ENCODE measurements at places on chromosomes 3 and 15. TPM values are rescaled to one million over a fixed set of nuclear protein-coding genes. Genes with fewer than 3 reads are reported as not detected.

DNA sequence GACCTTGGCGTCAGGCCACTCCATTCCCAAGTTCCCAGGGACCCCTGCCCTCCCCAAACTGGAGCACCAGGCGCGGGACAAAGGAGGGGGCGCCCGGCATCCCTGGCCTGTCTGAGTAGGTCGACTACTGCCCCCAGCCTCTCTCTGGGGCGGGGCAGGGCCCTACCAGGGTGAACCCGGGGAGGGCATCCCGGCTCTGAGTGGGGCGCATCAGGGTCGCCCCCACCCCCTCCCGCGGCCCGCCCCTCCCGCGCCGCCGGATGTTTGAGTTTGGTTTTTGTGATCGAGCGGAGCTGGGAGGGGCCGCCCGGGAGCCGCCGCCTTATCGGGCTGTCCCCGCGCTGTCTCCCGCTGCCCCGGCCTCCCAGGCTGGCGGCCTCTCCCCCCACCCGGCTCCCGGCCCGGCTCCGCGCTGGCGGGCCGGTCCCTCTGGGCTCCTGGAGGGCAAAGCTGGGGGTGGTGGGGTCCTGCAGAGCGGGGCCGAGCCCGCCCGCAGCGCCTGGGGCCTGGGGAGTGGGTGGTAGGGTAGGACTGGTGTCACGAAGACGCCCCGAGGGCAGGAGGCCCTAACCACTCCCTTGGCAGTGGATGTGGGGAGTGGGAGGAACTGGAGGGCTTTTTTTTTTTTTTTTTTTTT, 47.2 kb upstream of the SMAD6 start:
- H3K27me3 ChIP-seq = no peaks in the 10 kb centered on the region
- no peaks in the 10 kb centered on the region for H3K36me3 ChIP-seq
- no peak overlapping the region for H3K27ac ChIP-seq
- DNase-seq = no peak

Gene EPHA3
- not detected for total RNA-seq

Gene PLSCR1
- total RNA-seq = 44.2 TPM

- no peaks in the 10 kb centered on the region for H3K27me3 ChIP-seq
- DNase-seq = no peak
- H3K36me3 ChIP-seq = no peaks in the 10 kb centered on the region
- no peak overlapping the region for H3K4me3 ChIP-seq
- no peaks in the 10 kb centered on the region for H3K4me1 ChIP-seq
- no peak overlapping the region for H3K27ac ChIP-seq
Observed at GRCh38 chr3:30988769-30989168, 94.3 kb upstream of the GADL1 start.

DNA sequence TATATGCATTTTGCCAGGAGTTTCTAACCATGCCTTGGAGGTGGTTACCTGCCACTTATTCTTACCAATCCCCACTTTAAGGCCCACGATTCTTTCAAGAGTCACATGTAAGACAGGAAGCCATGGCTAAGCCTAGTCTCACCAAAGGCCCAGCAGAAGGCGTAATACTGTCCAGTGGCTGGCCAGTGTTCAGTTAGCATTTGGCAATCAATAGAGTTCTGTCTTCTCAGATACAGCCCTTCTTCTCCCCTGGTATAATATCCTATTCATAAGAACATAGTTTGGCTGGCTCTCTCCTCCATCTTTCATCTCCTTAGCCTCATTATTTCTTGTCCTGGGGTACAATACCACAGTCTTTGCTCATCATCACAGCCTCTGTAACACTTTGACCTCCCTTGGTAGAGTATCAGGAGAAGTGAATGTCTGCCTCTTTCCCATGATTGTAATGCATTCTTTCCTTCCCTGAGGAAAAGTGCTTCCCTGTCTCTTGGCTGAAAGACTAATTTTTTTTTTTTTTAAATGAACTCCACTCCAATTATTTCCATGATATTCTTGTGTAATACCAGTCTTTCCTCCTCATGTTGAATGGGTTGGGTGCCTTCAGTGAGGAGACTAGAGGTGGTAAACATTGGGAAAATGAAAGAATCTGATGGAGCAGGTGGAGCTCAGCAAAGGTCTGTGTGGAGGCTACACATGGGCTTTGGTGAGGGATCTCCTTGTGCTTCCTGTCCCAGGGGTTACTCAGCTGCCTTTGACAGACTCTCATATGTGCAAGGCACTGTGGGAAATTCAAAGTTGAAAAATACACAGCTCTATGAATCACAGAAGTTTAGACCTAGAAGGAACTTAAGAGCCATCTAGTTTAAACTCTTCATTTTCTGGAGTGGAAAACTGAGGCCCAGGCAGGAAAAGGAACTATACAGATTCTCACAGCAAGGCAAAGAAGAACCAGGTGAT, 218.2 kb downstream of the P3H2 start:
- H3K4me1 ChIP-seq = no peaks in the 10 kb centered on the region
- no peaks in the 10 kb centered on the region for H3K27me3 ChIP-seq
- H3K36me3 ChIP-seq = no peaks in the 10 kb centered on the region
- H3K4me3 ChIP-seq = no peak overlapping the region
- DNase-seq = no peak
- H3K27ac ChIP-seq = no peak overlapping the region

DNA sequence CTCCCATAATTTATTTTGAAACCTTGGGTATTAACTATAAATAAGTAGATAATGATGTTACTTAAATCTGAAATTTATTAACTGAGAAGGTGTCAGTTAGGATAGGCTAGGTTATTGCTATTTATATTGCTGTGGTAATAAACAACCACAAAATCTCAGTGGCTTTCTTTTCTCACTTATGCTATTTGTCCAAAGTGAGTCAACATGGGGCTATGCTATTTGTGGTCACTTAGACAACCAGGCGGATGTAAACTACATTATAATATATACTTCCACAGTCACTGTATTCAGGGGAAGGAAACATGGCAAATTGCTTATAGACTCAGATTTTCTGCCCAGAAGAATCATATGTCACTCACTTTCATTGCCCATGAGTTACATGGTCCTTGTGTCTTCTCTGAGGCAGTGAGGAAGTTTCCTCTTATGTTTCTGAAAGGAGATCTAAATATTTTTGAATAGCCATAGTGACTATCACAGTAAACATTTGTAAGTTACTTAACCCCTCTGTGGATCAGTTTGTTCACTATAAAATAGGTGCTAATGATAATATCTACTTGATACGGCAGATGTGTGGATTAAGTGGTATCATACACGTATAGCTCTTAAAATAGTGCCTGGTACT, 19.8 kb downstream of the HMG20A start:
- H3K27me3 ChIP-seq = no peaks in the 10 kb centered on the region
- H3K36me3 ChIP-seq = no peaks in the 10 kb centered on the region
- DNase-seq = no peak
- H3K27ac ChIP-seq = no peak overlapping the region

DNA sequence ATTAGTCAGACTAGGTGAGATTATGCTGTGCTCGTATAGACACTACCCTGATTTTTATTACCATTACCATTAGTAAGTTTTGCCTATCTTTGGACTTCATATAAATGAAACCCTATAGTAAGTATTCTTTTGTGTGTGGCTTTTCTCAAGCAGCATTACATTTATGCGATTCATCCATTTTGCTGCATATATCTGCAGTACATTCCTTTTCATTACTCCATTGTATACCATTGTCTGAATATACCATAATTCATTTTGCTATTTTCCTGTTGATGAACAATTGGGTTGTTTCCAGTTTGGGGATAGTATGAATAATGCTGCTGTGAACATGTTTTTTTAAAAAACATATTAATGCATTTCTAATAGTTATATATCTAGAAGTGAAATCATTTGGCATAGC, 45.3 kb downstream of the TMEM212 start:
- DNase-seq = no peak
- H3K4me1 ChIP-seq = no peaks in the 10 kb centered on the region
- H3K36me3 ChIP-seq = no peaks in the 10 kb centered on the region
- H3K27me3 ChIP-seq = peaks cover 3% of the 10 kb centered on the region
- H3K4me3 ChIP-seq = no peak overlapping the region

DNA sequence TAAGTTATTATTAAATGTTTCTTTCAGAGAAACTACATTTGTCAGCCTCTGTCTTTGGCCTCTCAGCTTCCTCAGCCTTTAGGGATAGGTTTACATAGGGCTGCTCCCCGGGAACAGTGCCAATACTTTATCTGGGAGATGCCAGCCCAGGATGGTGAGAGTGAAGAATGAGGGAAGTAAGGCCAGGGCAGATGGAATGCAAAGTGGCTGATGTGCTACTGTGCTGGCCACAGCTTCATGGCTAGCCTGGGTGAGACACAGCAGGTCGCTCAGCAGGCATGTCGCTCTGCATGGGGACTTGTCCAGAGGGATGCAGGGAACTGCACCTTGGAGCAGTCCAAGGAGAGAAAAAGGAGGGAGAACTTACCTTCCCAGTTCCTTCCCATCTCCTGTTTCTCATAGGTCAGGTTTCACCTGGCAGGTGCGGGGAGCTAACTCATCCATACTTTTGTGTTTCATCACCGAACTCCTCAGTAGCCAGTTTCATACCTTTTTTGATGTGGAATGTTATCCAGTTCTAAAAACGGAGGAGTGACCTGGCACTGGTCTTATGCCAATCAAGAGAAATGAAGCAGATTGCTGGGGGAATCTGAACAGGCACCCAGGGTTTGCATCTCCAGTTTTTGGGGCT, 30.9 kb upstream of the C15orf39 start:
- H3K36me3 ChIP-seq = no peaks in the 10 kb centered on the region
- no peak overlapping the region for H3K4me3 ChIP-seq
- no peaks in the 10 kb centered on the region for H3K27me3 ChIP-seq
- peaks cover 5% of the 10 kb centered on the region for H3K4me1 ChIP-seq
- DNase-seq = no peak

GRCh38 chr3:169624533-169624972, 39.0 kb downstream of the MECOM start:
- DNase-seq = no peak
- no peak overlapping the region for H3K27ac ChIP-seq
- no peaks in the 10 kb centered on the region for H3K36me3 ChIP-seq
- H3K4me1 ChIP-seq = no peaks in the 10 kb centered on the region

DNA sequence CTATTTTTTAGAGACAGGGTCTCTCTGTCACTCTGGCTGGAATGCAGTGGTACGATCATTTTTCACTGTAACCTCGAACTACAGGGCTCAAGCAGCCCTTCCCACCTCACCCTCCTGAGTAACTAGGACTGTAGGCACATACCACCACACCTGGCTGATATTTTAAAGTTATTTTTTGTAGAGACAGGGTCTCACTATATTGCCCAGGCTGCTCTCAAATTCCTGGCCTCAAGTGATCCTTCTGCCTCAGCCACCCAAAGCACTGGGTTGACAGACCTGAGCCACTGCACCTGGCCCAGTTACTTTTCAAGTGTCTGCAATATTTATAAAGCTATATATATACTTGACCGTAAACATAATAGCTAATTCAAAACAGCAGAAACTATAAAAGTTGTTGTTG, 75.0 kb downstream of the PIAS1 start:
- no peak overlapping the region for H3K4me3 ChIP-seq
- no peak for DNase-seq
- H3K36me3 ChIP-seq = no peaks in the 10 kb centered on the region
- H3K27me3 ChIP-seq = no peaks in the 10 kb centered on the region

DNA sequence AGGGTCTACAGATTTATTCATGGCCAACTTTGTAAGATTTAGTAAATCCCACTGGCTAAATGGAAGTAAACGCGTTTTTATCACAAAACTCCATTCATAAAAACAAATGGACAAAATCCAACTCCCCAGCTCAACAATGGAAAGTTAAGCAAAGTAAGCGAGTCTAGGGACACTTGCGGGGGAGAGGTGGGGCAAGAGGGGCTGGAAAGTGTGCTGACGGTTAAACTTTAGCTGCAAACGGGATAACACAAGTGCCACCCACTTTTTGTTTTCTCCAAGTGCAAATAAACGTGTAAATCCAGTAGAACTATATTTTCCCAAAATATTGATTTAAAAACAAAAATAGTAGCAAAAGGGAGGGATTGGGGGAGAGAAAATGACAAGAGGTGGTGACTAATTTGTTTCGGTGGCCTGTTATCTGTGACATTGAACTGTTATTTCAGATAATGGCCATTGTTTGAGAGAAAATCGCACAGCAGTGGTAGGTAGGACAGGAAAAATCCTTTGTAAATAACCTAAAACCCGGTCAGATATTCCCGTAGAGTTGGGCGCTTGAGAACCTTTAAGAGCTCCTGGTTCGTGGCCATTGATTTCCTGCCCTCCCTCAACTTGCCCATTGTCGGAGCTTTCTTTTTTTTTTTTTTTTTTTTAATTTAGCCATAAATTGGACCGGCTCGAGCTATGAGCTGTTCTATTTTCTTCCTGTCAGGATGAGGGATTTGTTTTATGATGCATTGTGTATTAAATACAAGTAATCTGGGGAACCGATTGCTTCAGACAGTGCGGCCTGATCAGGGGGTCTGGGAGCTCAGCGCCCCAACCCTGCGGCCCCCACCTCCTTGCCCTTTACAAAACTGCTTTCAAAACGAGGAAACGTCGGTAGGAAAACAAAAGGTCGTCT, 514.8 kb downstream of the MECOM start:
- H3K27me3 ChIP-seq = peaks cover 23% of the 10 kb centered on the region
- H3K4me3 ChIP-seq = peak overlapping the region; percentile 51
- H3K27ac ChIP-seq = no peak overlapping the region
- peaks cover 24% of the 10 kb centered on the region for H3K4me1 ChIP-seq

GRCh38 chr3:171606151-171606751, 146.0 kb upstream of the TNIK start:
- no peak overlapping the region for H3K4me3 ChIP-seq
- no peak for DNase-seq
- no peaks in the 10 kb centered on the region for H3K36me3 ChIP-seq
- H3K4me1 ChIP-seq = no peaks in the 10 kb centered on the region

Gene NANOGP8
- total RNA-seq = not detected

- no peaks in the 10 kb centered on the region for H3K27me3 ChIP-seq
- 0 out of 2 replicates have a peak, but pooled peaks cover 3% of the 10 kb centered on the region for H3K4me1 ChIP-seq
- H3K27ac ChIP-seq = no peak overlapping the region
- H3K36me3 ChIP-seq = no peaks in the 10 kb centered on the region
- no peak overlapping the region for H3K4me3 ChIP-seq
Observed at GRCh38 chr3:61936344-61936937, 375.1 kb downstream of the PTPRG start.

- H3K4me1 ChIP-seq = no peaks in the 10 kb centered on the region
- no peak for DNase-seq
- H3K27ac ChIP-seq = no peak overlapping the region
- H3K27me3 ChIP-seq = no peaks in the 10 kb centered on the region
- no peak overlapping the region for H3K4me3 ChIP-seq
Observed at GRCh38 chr3:196227629-196228493, 11.5 kb downstream of the SLC51A start.

- no peaks in the 10 kb centered on the region for H3K36me3 ChIP-seq
- H3K27me3 ChIP-seq = no peaks in the 10 kb centered on the region
- DNase-seq = no peak
- H3K4me3 ChIP-seq = no peak overlapping the region
- no peaks in the 10 kb centered on the region for H3K4me1 ChIP-seq
- no peak overlapping the region for H3K27ac ChIP-seq
Observed at GRCh38 chr15:67508407-67508806, 12.5 kb upstream of the C15orf61 start.

Gene ATP10A
- total RNA-seq = 0.02 TPM

DNA sequence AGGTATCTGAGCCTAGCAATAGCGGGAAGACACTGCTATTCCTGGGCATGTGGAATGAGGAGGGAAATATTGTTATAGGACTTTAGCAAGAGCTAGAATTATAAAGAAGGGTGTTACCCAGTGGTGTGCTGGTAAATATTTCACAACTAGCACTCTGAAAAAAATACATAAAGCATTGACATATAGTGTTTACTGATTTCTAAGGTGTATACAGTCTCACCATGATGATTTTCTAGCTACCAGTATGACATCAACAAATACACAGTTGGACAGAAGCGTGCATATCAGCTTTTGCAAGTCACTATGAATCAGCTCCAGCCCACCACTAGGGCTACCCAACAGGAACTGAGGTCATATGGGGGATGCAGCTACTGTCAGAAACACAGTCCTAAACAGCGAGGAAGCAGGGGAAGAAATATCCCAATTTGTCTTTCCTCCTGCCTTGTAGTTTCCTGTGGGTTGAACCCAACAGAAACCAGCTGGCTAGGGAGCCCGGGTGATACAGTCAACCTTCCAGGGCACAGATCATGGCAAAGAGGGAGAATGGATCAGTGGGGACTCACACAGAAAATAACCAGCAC, 39.6 kb downstream of the HGD start:
- no peak for DNase-seq
- no peak overlapping the region for H3K27ac ChIP-seq
